ENCODE measurements at places on chromosomes 7 and 10.
A peak's percentile ranks its signal among the peaks of the same experiment; 100 is the strongest.

DNA sequence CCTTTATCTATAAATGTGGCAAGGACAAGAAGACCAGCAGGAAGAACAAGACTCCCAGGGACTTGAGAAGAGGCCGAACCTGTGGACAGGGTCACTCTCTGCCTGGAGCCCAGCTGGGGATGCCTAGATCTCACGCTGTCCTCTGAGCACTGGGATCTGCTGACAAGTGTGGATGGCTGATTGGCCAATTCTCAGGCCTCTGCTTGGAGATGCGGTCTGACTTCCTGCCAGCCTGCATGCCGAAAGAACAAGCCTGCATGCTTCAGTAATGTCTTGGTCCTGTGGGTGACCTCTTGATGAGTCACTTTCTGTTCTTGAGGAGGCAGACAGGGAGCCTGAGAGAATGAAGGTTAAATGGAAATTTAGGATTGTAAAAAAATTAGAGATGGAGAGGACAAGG lies 84.7 kb downstream of the TMEM178B start:
- no peak for DNase-seq

GRCh38 chr10:5634918-5635317 lies 31.5 kb downstream of the ASB13 start:
- DNase-seq, result no peak

- peak; percentile 35 for DNase-seq
These were observed 918 bp downstream of the DBNL start for GRCh38 chr7:44045226-44046014.

DNA sequence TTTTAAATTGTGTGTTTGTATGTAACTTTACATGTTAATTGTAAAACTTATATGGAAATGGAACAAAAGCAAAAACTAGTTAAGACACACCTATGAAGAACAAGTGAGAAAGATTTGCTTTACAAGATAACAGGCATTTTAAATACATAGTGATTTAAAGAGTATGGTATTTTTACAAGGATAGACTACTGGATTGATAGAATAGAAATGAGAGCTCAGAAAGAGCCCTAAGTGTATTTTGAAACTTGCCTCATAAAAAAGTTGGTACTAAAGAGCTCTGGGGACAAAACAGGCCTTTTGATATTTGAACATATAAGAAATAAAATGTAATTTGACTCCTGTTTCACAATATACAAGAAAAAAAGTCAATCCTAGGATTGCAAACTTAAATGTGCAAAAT lies 928.4 kb downstream of the REEP3 start:
- no peak for DNase-seq

DNA sequence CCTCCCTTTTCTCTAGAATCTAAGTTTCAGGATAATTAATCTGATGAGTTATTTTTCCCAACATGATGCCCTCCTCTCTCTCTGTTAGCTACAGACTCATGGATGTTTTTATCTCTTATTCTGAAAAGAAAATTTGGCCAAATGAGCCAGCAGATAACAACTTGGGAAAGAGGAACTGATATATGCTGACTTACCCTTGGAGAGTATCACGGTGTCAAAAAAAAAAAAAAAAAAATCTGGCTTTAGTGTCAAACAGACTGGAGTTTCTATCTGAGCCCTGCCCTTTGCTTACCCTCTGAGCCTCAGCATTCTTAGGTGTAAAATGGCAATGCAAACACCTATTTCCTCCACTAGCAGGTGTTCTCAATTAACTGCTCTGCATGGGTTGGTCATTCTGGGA lies 190.4 kb downstream of the AHR start:
- DNase-seq, result no peak

GRCh38 chr10:111103196-111103840 lies 26.5 kb downstream of the ADRA2A start:
- no peak for DNase-seq

GRCh38 chr7:103660455-103661371 lies 214.7 kb upstream of the SLC26A5 start:
- DNase-seq, result no peak

- DNase-seq, result no peak
These were observed 137.3 kb upstream of the EEPD1 start for GRCh38 chr7:36015733-36016132.

GRCh38 chr7:136692221-136692620 lies 176.2 kb upstream of the CHRM2 start:
- DNase-seq, result no peak

Measured in CD4-positive, alpha-beta T cell treated with Interleukin-12 subunit alpha and Interleukin-12 subunit beta, for 1 hour (primary cell).